Stomach (tissue), 19 donors: ENCODE measurements at places on chromosomes 1 and 21. TPM values are rescaled to one million over a fixed set of nuclear protein-coding genes. Genes with fewer than 3 reads are reported as not detected.

Gene CLCA1
- total RNA-seq = not detected

- DNase-seq = no peak
- H3K36me3 ChIP-seq = peaks cover 77% of the 10 kb centered on the region
These were observed 39.8 kb downstream of the SNAP47 start for GRCh38 chr1:227774821-227775661.

DNA sequence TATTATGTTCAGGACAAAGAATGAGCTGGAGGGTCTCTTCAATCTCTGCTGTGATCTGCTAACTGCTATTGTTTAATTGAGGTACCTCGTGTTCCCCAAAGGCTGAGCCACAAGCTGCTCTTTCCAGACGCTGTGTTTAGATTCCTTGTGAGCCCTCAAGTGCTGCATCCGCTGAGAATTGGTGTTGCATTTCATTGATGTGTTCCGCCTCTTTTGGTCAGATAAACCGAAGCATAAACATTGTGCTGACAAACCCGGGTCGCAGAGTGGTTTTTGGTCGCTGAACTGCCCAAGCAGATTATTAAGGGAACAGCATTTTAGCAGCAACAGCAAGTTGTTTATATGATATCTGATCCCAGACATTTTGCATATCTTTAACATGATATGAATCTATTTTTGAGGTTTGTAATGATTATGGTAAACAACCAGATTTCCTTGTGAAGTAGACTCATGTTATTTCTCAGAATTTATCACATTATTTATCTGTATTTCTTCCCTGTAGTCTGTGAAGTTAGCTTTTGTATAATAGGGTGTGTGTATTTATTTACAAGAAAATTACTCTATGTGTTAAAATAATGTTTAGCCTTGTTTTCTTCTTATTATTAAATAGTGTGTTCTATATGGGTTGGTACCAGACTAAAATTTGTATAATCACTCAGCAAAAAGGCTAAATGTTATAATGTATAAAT is 217.2 kb upstream of the C1orf105 start:
- H3K36me3 ChIP-seq = no peaks in the 10 kb centered on the region
- H3K4me1 ChIP-seq = no peaks in the 10 kb centered on the region
- H3K4me3 ChIP-seq = no peak overlapping the region
- H3K27me3 ChIP-seq = no peaks in the 10 kb centered on the region

Gene EDEM3
- total RNA-seq = 67.2 TPM

DNA sequence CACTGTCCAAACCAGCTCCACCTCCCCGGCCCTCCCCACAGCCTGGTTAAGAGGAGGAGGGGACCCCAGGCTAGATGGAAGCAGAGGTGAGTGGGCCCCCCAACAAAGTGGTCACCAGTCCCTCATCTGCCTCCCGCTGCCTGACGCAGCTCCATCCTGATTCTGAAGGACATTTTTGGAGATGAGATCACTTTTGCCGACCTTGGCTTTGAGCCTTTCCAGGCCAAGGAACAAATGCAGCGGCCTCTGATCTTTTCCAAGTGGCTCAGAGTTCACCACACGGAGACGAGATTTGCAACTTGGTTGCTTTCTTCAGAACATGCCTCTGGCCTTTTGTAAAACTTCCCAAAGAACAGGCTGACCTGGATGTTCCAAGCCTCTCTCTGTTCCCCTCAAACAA is 223.1 kb downstream of the NPHP4 start:
- H3K27me3 ChIP-seq = no peaks in the 10 kb centered on the region
- H3K36me3 ChIP-seq = no peaks in the 10 kb centered on the region
- no peak overlapping the region for H3K27ac ChIP-seq
- peaks cover 11% of the 10 kb centered on the region for H3K4me1 ChIP-seq
- no peak for DNase-seq

GRCh38 chr21:35617491-35617890 is 442.8 kb downstream of the SETD4 start:
- no peak overlapping the region for H3K27ac ChIP-seq
- no peak for DNase-seq
- H3K4me3 ChIP-seq = no peak overlapping the region
- no peaks in the 10 kb centered on the region for H3K4me1 ChIP-seq
- no peaks in the 10 kb centered on the region for H3K27me3 ChIP-seq
